Renal pelvis (tissue), 12 donors: ENCODE measurements at places on chromosomes 3 and 15. TPM values are rescaled to one million over a fixed set of nuclear protein-coding genes. Genes with fewer than 3 reads are reported as not detected.

GOLGA6A gene
- polyA plus RNA-seq: 0.18 TPM

C15orf61 gene
- 6.1 TPM for polyA plus RNA-seq

ANKRD63 gene
- polyA plus RNA-seq: not detected

TMCO5A gene
- polyA plus RNA-seq: not detected

IQGAP1 gene
- 167 TPM for polyA plus RNA-seq

SLC6A11 gene
- polyA plus RNA-seq: 0.31 TPM

CDC25A gene
- 11.0 TPM for polyA plus RNA-seq

ACKR4 gene
- 1.3 TPM for polyA plus RNA-seq

LRTM1 gene
- 0.10 TPM for polyA plus RNA-seq

CPLX3 gene
- polyA plus RNA-seq: 0.08 TPM

DNA sequence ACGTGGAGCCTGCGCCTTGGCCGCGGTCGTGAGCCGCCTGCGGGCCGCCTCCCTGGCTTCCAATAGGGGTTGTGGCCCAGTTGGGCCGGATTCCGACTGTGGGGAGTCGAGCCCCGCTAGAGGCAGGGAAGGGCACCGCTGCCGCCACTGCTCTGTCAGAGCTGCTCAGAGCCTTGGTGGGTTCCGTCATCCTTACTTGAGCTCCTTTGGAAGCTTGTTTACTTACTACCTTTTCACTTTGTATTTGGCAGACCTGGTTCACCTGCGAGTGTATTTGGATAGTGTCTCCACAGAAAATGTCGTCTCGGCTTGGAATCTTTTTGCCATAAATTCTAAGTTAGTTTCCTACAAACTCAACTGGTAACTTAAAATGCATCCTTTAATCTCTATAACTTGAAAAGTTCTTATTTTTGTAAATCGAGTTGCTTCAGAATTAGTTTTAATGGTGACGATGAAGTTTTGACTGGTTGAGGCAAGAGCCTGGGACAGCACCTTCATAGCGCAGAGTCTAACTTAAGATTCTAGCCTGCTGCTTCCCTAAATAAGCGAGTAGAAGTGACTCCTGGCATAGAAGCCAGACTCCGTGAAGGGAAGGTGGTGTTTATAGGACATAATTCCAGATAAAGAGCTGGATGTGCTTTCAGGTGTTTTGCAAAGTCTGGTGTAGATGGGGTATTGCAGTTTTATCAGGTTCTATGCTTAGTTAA, 800 bp downstream of the DAG1 start:
- no peak for DNase-seq

- no peak for DNase-seq
These were observed 549.8 kb upstream of the AGTR1 start for GRCh38 chr3:148147903-148148302.

GRCh38 chr15:32682569-32682968, 35.2 kb upstream of the GREM1 start:
- DNase-seq: no peak

DNA sequence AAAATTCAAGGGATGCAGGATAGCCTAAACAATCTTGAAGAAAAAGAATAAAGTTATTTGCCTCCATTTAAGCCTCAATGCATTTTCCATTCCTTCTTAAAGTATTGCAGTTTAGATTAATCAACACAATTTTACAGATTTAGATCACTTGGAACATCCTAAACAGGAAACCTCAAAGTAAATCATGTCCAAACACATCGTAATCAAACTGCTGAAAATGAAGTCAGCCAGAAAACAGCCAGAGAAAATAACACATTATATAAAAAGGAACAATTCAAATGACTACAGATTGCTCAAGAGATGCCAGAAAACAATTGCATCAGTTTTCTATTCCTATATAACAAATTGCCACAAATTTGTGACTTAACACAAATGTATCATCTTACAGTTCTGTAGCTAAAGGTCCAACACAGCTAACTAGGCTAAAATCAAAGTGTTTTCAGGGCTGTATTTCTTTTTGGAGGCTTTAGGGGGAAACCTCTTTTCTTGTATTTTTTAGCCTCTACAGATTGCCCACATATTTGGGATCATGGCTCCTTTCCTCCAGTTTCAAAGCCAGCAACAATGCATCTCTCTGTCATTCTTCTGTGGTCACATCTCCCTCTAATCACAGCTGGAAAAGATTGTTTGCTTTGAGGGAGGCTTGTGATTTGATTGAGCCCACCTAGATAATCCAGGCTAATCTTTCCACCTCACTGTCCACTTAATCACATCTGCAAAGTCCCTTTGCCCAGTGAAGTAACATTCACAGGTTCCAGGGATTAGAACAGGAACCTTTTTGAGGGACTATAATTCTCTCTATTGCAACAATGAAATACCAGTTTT, 543.3 kb upstream of the UBE2E2 start:
- DNase-seq: no peak

- DNase-seq: no peak
These were observed 90.2 kb downstream of the CRTC3 start for GRCh38 chr15:90619939-90620338.

DNA sequence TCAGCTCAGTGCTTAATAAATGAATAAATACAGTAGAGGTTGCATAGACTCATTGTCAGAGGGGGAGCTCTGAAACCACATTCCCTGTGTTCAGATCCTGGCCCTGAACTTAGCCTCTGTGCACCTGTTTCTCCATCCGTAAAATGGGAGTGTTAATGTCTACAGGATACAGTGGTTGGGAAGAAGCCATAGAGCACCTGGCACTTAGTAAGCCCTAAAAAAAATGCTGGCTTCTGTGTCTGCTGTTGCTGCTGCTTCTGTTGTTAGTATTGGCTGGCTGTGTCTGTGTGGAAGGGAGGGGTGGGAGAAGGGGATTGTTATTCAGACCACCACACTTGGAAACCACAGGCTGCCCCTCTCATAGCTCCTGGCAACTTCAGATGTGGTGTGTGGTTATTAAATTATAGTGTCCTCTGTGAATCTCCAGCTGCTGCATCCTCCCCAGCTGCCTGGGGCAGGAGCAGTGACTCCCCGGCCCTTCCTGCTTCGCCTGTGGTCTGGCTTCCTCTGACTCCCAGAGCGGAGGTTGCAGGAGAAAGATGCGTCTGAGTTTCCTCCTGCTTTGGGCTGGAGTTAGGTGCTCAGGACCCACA, 31.0 kb downstream of the FGD5 start:
- DNase-seq: no peak

DNA sequence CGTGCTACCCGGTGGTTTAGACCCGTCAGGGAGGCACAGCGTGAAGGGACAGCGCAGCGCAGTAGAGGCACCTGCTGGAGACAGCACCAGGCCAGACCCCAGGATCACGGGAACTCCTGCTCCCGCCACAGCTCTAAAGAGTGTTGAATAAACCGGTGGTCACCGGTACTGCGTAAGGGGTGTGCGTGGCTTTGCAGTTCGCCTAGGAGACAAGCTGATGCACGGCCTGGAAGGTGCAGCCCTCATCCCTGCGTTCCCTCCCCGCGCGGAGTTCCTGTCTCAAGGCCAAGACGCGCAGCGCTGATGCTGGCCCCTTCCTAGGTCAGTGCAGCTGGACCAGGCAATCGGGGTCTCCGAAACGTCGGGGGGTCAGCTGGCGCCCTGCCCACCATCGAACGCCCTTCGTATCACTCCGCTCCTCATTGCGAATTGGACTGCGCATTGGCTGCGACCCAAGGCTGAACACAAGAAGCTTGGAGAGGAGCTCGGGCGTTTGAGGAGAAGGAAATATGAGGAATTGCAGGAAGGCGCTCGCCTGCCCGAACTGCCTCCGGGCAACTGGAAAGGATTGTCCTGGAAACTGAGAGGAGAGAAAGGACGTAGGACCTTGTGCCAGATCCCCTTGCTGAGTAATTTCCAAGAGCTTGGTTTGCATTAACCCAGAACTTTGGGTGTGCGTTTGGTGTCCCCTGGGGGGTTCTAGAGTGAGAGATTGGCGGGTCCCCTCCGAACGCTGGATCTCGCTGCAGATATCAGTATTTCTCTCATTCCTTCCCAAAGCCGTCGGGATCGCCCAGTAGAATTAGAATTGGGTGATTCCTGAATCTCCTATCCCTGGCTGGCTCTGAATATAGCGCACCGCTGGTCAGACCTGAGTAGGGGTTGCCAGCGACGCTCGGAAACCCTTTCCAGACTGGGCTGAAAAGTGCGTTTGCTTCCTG, 2.3 kb upstream of the SOX14 start:
- DNase-seq: no peak

GRCh38 chr3:2578560-2578959, 479.9 kb downstream of the CNTN4 start:
- no peak for DNase-seq

DNA sequence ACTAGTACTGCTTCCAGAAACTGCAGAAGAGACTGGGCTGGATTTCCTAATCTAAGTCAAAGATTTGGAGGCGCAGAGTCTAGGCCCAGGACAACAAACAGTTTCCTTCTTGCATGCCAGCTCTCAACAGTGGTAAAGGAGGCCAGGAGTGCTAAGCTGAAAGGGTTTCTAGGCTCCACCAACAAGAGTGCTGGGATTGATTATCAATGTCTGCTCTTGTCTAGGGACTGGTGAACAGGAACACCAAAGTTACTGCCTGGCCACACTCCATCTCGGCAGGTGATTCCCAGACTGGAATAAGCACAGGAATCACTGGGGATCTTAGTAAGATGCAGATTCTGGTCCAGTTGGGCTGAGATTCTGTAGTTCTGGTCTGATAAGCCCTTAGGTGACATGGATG, 22.8 kb upstream of the FGD5 start:
- DNase-seq: no peak

- no peak for DNase-seq
These were observed 25.2 kb downstream of the CPEB1 start for GRCh38 chr15:82621970-82622369.

GRCh38 chr15:69489073-69489571, 36.5 kb downstream of the RPLP1 start:
- DNase-seq: no peak

DNA sequence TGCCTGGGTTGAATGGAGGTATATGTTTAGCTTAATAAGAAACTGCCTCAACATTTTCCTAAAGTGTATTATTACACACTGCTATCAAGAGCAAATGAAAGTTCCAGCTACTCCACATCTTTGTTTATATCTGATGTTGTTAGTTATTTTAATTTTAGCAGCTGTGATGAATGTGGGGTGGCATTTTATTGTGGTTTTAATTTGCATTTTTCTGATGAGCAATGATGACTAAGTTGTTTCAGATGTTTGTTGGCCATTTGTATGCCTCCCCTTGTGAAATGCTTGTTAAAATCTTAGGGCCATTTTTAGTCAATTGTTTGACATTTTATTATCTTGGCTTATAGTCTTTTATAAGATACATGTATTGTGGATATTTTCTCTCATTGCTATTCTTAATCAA, 260.4 kb upstream of the SLCO3A1 start:
- DNase-seq: no peak

- DNase-seq: no peak
These were observed 189.7 kb upstream of the IL12A start for GRCh38 chr3:159798951-159799350.

- no peak for DNase-seq
These were observed 415.4 kb downstream of the RBMS3 start for GRCh38 chr3:29696311-29696710.

DNA sequence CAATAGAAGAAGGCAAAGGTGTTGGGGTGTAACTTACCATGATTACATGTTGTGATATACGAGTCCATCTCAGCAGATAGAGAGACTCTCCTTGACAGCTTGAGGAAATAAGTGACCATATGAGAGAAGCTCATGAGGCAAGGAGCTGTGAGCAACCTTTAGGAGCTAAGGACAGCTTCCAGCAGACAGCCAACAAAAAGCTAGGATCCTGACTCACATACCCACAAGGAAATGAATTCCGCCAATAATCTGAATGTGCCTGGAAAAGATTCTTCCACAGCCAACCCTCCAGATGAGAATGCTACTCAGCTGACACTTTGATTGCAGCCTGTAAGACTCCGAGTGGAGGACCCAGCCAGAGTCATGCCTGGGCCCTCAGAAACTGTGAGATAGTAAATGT, 339.6 kb upstream of the TPRG1 start:
- DNase-seq: no peak
